ENCODE measurements at places on chromosomes 16 and 17. TPM values are rescaled to one million over a fixed set of nuclear protein-coding genes. Genes with fewer than 3 reads are reported as not detected.

The SDK2 gene
- total RNA-seq, result 15.2 TPM

The SERPINF2 gene
- not detected for total RNA-seq

The CD68 gene
- total RNA-seq, result 0.18 TPM

The TBC1D16 gene
- 61.6 TPM for total RNA-seq

The ZNF689 gene
- 16.4 TPM for total RNA-seq

The CFAP97D1 gene
- not detected for total RNA-seq

The BTBD17 gene
- total RNA-seq, result not detected

The ZNF598 gene
- total RNA-seq, result 22.9 TPM

The CDH3 gene
- total RNA-seq, result 13.3 TPM

DNA sequence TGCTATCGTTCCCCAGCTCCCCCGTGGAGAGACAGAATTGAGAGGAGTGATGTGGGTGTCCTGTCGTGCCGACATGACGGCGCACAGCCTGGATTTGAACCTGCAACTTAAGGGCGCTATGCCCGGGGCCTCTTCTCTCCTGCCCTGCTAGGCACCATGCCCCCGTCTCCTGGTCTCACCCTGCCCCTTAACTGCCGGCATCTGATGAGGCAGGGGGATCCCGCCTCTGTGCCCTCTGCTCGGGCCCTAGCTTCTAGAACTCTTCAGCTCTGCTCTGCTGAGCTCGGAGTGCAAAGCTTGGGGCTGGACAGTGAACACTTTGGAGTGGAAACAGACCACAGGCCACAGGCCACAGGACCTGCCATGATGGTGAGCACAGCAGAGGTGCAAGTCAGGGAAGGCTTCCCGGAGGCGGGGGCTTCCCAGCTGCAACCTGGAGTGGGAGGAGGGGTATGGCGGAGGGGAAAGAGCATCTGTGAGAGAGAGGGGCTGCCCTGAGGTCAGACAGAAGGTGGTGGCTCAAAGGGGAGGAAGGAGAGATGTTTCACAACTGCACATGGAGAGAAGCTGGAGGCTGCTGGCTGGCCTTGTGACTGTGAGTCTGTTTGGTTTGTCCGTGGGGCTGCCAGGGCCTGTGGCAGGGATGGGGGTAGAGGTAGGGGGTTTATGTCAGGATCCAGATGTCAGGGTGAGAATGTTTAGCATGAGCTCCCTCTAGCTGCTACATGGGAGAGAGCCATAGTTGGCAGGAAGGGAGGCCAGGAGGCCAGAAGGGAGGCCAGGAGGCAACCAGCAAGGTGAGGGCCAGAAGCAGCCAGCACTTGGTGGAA lies 107.8 kb downstream of the CRLF3 start:
- H3K36me3 ChIP-seq, result no peaks in the 10 kb centered on the region
- H3K27me3 ChIP-seq, result no peaks in the 10 kb centered on the region
- H3K27ac ChIP-seq, result no peak overlapping the region
- no peaks in the 10 kb centered on the region for H3K4me1 ChIP-seq

DNA sequence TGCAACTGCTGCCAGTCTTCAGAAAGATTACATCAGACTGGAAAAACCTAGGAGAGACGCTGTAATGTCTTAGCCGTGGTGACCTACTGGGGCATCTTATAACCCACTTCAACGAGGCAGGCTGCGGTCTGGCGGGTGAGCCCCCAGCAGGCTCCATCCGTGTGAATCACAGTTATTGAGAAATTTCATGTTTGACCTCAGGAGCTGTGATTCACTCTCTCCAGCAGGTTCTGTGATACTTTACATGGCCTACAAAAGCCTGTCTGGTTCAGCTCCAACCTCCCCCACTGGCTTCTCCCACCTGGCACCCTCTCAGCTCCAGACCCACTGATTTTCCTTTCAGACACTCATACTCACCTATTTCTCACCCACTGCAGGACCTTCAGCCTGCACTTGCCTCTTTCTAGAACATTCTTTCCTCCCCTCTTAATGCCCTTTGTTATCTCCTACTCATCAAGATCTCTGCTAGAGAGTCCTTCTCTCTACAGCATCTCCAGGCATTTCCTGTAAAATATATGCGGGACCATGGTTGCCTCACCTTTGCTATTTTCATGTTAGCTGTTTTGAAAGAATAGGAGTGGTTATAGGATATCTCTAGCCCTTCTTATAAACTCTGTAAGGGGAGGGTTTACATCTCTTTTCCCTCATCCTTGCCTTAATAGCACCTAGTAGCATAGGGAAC lies 227.9 kb downstream of the MAF start:
- no peak overlapping the region for H3K4me3 ChIP-seq
- no peak for DNase-seq
- H3K27ac ChIP-seq, result no peak overlapping the region
- no peaks in the 10 kb centered on the region for H3K27me3 ChIP-seq

GRCh38 chr16:65572156-65572555 lies 450.3 kb upstream of the CDH11 start:
- H3K4me1 ChIP-seq, result no peaks in the 10 kb centered on the region
- no peak overlapping the region for H3K4me3 ChIP-seq
- H3K36me3 ChIP-seq, result no peaks in the 10 kb centered on the region
- DNase-seq, result no peak
- H3K27ac ChIP-seq, result no peak overlapping the region

GRCh38 chr16:72126429-72126765 lies 32.8 kb downstream of the DHX38 start:
- H3K36me3 ChIP-seq, result no peaks in the 10 kb centered on the region
- H3K4me3 ChIP-seq, result no peak overlapping the region
- DNase-seq, result no peak
- H3K4me1 ChIP-seq, result no peaks in the 10 kb centered on the region
- H3K27me3 ChIP-seq, result no peaks in the 10 kb centered on the region

- no peaks in the 10 kb centered on the region for H3K27me3 ChIP-seq
- H3K36me3 ChIP-seq, result no peaks in the 10 kb centered on the region
- no peaks in the 10 kb centered on the region for H3K4me1 ChIP-seq
- peak; percentile 14 for DNase-seq
Measured at GRCh38 chr16:28321700-28322411, 29.5 kb downstream of the SBK1 start.

DNA sequence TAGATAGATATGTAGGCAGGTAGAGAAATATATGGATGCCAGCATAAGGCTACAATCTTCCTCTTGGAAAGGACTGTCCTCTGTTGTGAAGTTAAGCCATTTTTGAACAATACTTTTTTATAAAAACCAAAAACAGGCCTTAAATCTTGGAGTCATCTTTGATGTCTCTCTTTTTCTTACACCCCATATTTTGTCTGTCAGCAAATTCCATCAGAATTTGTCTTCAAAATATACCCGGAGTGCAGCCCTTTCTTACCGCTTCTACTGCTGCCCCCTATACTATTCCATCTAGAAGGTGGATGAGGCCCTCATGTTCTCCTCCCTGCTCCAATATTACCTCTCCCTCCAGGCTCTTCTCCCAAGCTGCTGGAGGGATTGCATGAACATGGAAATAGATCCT lies 326.5 kb downstream of the HAPSTR1 start:
- H3K36me3 ChIP-seq, result no peaks in the 10 kb centered on the region
- no peaks in the 10 kb centered on the region for H3K27me3 ChIP-seq
- no peaks in the 10 kb centered on the region for H3K4me1 ChIP-seq

GRCh38 chr16:74019612-74020011 lies 277.0 kb upstream of the PSMD7 start:
- H3K36me3 ChIP-seq, result no peaks in the 10 kb centered on the region
- no peak overlapping the region for H3K4me3 ChIP-seq
- H3K4me1 ChIP-seq, result no peaks in the 10 kb centered on the region

- no peak overlapping the region for H3K27ac ChIP-seq
- no peaks in the 10 kb centered on the region for H3K27me3 ChIP-seq
- DNase-seq, result no peak
- no peaks in the 10 kb centered on the region for H3K36me3 ChIP-seq
Measured at GRCh38 chr17:64063088-64063487, 42.7 kb upstream of the ICAM2 start.

GRCh38 chr16:61289141-61289540 lies 747.1 kb downstream of the CDH8 start:
- H3K36me3 ChIP-seq, result no peaks in the 10 kb centered on the region
- no peak overlapping the region for H3K4me3 ChIP-seq
- H3K4me1 ChIP-seq, result no peaks in the 10 kb centered on the region

- peaks cover 41% of the 10 kb centered on the region for H3K36me3 ChIP-seq
- H3K4me3 ChIP-seq, result no peak overlapping the region
- no peak overlapping the region for H3K27ac ChIP-seq
- H3K27me3 ChIP-seq, result no peaks in the 10 kb centered on the region
- H3K4me1 ChIP-seq, result no peaks in the 10 kb centered on the region
Measured at GRCh38 chr17:30173649-30174048, 57.0 kb downstream of the NSRP1 start.

Measured in SJCRH30 (cell line).